Esophagus muscularis mucosa (tissue), 4 donors: ENCODE measurements at places on chromosomes 1 and 21. TPM values are rescaled to one million over a fixed set of nuclear protein-coding genes. Genes with fewer than 3 reads are reported as not detected.

DNA sequence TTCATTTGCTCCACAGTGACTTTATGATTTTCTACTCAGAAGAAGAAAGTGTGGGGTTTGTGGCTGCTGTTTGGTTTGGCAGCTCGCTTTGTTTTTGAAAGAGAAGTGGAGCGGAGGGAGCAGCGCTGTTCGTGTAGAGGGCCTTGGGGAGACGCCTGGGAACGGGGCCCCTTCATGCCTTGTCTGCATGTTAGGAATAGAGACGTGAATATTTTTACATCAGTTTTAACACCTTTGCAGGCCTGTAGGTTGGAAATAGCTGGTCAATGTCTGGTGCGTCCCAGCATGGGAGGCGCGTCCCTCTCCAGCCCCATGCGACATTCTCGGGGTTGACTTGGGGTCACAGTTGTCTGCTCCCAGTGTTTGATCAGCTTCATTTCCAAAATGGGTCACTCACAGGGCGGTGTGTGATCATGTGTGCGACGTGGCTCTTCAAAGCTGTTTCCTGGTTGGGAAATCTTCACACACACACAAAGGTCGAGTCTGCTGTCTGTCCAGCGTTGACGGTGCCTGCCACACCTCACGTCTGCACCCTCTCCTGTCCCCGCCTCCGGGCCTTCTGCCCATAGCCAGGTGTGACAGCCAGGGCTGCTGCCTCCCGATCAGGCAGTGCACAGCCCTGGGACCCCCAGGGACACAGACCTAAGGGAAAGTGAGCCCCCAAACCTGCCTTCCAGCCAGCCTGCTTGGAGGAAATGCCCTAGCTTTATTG, 149.2 kb downstream of the PSMG1 start:
- DNase-seq = no peak

- no peak for DNase-seq
Measured at GRCh38 chr1:20472860-20473711, 12.9 kb downstream of the CAMK2N1 start.

DNA sequence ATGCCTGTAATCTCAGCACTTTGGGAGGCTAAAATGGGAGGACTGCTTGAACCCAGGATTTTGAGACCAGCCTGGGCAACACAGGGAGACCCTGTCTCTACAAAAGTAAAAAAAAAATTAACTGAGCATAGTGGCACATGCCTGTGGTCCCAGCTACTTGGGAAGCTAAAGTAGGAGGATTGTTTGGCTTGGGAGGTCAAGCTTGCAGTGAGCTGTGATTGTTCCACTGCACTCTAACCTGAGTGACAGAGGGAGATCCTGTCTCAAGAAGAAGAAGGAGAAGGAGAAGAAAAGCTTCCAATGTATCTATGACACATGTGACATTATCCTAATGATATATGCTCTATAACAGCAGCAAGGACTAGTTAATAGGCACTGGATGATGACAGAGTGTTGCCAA, 20.1 kb upstream of the ARHGAP29 start:
- no peak for DNase-seq

- no peak for DNase-seq
Measured at GRCh38 chr1:41341772-41342562, 19.3 kb upstream of the FOXO6 start.

DNA sequence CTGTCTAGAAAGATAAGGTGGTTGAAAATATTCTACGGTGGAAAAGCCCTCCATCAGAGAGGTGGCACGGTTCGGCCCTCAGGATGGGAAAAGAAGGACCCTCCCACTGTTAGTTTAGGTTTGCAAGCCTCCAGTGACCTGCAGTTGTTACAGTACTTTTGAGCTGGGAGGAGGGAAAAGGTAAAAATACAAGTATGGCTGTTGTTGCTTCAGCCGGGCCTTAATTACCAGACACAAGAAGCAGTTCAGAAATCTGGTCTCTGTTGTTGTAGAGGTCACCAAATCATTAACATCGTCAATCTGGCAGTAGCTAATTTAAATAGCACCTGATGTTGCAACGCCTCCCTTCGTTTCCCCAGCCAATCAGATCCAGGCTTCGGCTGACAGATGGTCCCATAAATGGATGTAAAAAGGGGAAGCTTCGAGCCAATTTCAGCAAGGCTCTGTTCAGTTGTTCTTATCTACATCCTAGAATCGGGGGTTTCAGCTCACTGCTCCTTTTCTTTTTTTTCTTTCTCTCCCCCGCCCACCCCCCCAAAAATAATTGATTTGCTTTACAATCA, at the start of gene ELAVL4:
Gene ELAVL4, plus strand, starts transcription at position 424 of the 563 bp plus-strand sequence. CDS start 270 bp downstream, outside the sequence.
- DNase-seq = no peak

- no peak for DNase-seq
Measured at GRCh38 chr1:42973286-42973685, 14.6 kb upstream of the SLC2A1 start.

DNA sequence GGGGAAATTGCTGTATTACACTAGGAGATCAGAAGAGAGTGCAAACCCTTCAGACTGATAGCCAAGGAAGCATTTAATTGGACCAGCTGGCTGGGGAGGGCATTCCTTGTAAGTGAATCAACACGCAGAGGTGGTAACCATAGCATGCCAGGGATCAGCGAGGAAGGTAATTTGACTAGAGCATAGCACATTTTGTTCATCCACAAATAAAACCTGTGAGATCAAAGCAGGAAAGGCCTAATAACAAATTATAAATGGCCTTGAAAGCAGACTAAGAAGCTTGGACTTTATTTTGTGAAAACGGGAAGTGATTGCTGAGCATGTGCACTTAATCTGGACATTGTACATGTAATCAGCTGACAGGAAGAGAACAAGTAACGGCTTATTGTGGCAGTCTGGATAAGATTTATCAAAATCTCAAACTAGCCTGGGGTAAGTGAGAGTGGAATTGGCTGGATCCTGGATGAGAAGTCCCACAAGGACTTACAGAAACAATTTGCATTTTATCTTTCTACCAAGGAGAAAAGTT, 11.7 kb upstream of the CD55 start:
- DNase-seq = no peak

- no peak for DNase-seq
Measured at GRCh38 chr1:214220891-214221290, 60.1 kb upstream of the SMYD2 start.

GRCh38 chr1:30936541-30937171, 28.1 kb upstream of the SDC3 start:
- DNase-seq = no peak

GRCh38 chr1:225996946-225997545, 2.1 kb downstream of the SDE2 start:
- no peak for DNase-seq

DNA sequence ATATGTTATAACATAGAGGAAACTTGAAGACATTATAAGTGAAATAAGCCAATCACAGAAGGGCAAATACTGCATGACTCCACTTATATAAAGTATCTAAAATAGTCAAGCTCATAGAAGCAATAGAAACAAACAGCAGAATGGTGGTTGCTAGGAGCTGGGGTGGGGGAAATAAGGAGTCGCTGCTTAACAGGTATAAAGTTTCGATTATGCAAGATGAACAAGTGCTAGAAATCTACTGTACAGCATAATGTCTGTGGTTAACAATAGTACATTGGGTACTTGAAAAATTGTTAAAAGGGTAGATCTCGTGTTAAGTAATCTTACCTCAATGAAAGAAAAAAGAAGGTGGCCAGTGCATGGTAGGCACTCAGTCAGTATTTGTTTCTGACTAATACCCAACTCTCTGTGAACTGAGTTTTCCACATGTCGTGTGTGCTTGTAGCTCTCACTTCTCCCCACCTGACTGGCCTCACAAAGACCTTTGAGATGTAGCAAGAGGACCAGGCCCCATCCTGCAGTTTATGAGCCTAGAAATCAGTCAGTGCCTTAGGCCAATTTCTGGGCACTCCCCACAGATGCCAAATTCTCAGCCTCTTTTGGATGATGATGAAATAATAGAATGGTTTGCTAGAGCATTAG, 14.7 kb upstream of the SPRR5 start:
- DNase-seq = peak; percentile 75

DNA sequence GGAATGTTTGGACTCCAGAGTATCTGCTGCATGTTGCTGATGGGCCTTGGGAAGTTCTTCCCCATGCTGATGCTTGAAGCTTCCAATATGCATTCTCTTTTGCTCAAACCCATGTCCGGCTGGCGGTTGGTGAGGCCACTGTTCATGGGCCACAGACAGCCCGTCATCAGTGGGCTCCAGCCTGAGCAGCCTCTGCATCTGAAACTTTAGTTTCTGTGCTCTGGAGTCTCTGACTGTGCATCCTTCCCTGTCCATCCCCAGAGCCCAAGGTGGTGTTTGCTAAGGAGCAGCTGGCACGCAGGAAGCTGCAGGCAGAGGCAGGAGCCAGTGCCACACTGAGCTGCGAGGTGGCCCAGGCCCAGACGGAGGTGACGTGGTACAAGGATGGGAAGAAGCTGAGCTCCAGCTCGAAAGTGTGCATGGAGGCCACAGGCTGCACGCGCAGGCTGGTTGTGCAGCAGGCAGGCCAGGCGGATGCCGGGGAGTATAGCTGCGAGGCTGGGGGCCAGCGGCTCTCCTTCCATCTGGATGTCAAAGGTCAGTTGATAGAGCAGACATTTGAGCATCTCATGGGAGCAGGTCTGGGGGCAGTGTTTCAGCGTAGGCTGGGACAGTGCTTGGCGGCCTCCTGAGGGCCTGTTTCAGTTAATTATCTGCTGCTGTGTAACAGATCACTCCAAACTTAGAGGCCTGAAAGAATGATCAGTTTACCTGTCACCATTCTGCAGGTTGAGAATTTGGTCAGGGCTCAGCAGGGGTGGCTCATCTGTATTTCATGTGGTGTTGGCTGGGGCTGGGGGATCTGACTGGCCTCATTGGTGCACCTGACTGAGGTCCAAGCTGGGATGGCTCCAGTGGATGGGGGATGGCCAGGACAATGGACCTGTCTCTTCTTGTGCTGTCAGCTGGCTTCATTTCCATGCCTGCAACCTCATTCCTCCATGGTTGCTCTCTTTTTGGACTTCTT, 16.6 kb downstream of the OBSCN start:
- peak; percentile 70 for DNase-seq

GRCh38 chr1:212668477-212668876, 31.2 kb downstream of the BATF3 start:
- DNase-seq = no peak

- DNase-seq = no peak
Measured at GRCh38 chr1:27959792-27960603, at the start of gene XKR8. XKR8 (plus strand) TSS chr1:27959973; CDS start chr1:27960070, 97 bp downstream.

DNA sequence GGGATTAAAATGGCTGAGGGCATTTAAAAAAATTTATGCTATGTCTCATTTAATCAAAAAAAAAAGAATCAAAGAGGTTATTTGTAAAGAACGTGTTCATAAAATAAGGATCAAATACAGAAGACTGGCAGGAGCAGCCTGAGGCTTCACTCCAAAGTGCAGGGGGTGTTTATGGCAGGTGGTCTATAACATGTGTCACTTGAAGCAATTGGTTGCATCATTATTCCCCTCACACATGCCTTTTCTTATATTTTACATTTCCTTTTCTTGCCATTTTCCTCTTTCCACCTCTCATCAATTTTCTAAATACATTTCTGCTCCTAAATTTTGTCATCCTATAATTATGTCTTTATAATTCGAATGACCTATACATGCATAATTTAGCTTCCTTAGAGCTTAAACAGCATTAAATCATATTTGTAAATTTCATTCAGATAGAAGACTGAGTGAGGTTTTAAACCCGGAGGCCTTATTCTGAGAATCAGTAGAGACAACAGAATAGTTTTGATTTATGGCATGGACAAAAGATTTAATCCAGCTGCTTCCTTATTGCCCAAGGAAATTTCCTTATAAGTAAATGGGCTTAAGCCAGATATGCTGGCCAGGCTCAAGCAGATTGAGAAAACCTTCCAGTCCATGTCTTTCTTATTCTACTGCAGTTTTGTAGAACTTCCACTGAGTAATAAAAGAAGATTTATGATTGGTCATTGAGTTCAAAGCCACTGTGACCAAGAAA, 322.8 kb downstream of the TGFB2 start:
- DNase-seq = no peak

DNA sequence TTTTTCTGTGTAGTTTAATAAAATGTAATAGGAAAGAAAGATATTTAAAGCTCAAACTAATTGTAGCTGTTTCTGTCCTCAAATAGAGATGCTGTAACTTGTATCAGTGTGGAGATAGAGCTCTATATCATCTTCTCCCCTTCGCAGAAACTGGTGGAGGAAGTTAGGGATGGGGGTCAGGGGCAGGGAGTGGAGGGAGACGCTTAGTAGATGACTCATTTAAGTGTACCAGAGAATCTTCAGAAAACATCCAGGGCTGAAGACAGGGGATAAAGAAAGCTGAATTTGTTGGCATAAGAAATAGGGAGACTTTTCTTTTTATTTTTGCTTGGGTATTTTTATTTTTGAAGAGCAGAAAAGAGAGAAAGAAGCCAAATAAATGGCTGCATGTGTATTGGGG, 282.6 kb upstream of the DPYD start:
- DNase-seq = no peak

GRCh38 chr1:247453245-247453644, 4.7 kb downstream of the OR2B11 start:
- DNase-seq = peak; percentile 8

DNA sequence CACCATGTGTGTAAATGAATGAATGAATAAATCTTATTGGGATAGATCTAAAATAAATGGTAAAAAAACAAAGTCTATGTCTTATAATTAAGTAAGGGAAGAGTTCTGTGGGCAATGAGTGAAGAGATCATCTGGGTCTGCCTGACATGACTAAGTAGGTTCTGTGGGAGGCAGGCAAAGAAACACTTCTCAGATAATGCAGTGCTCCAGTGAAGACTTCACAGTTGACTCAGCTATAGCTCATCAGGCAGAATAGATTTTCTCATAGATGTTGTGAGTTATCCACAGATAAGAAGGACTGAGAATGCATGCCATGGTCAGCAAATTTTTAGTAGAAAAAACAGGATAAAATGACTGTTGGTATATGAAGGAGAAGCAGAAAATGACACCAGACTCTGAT, 12.4 kb downstream of the KRTAP22-2 start:
- no peak for DNase-seq

GRCh38 chr21:16177532-16177931, 447.8 kb downstream of the USP25 start:
- no peak for DNase-seq

The EXO1 gene
- 1.4 TPM for total RNA-seq

The TFF3 gene
- 8.7 TPM for total RNA-seq

The S100A8 gene
- 9.9 TPM for total RNA-seq

The KCNN3 gene
- total RNA-seq = 17.0 TPM

The TIE1 gene
- 40.9 TPM for total RNA-seq

The ERG gene
- total RNA-seq = 13.3 TPM

The OR2T27 gene
- total RNA-seq = not detected

The LCE3D gene
- total RNA-seq = not detected

The ADORA3 gene
- 4.9 TPM for total RNA-seq

The TMEM50B gene
- total RNA-seq = 40.2 TPM

The ITGB3BP gene
- total RNA-seq = 38.2 TPM

The POU3F1 gene
- total RNA-seq = 0.29 TPM

The REN gene
- total RNA-seq = not detected

The TAF12 gene
- 17.6 TPM for total RNA-seq
